RCC 7860 (cell line): ENCODE measurements at places on chromosomes 4 and X.
A peak's percentile ranks its signal among the peaks of the same experiment; 100 is the strongest.

DNA sequence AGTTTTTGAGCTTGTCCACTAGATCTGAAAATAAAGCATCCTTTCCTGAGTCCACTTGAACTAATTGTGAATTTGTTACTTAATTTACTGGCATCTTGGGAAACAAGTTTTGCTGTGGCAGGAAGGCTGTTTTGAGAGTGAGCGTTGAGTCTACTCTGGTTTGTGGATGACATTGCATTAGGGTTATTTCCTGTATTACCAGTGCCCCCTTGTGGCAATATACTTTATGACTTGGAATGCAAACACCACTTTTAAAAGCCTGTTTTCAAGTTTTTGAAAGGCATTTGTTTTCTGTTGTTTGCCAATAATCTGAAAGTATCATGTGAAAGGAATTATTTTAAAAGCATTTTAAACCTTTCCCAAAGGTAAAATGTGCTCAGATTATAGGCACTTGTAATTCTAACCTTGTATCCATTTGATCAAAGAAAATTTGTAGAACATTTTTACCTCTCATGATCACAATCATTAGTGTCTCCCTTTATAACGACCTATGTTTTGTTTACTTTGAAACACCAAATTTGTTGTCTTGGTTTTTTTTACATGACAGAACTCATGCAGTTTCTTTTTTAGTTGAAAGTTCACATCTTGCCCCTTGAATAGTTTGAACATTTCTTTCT, 18.0 kb upstream of the CYP2U1 start:
- peak; percentile 38 for DNase-seq

- no peak for DNase-seq
Observed at GRCh38 chr4:165398570-165398969, 19.8 kb downstream of the CPE start.

DNA sequence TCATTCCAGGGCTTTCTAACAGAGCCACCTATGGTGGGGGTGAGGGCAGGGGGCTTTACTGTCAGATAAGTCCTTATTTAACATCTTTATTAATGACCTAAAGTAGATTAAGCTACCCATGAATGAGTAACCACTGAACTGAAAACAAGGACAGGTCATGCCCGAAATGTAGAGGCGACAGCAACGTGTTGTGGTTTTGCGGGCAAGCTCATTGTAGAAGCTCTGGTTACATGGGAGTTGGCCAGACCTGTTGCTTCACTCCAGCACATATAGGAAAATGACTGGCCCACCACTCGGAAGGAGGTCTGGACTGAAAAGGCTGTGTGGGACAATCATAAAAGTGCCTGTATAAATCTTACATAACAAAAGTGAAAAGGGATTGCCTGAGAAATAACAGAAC, 109.6 kb upstream of the NDP start:
- peak; percentile 52 for DNase-seq

DNA sequence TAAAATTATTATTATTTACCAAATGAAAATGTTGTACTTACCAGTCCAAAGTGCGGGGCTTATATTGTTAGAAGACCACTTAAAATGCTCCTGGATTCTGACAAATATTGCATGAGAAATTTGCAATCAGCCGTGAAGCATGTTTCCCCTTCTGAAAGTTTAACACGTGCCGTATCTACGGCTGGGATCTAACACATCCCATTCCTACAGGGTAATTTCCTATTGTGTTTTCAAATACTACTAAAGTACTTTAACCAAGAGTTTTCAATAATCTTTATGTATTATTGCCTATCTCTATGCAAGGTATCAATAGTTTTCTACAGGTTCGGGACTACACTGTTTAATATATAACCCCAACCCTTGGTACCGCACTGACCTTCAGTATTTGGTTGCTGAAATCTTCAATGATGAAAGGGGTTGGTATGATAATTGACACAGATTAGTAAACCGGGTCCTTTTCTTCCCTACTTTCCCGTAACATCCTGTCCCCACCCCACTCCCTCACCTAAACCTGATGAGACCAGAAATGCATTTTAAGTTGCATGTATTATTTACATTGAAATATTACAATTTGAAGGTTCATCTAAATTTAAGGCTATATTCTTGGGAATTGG, 795 bp upstream of the BRWD3 start:
- DNase-seq, result no peak

GRCh38 chrX:43513085-43513484, 143.0 kb upstream of the MAOA start:
- no peak for DNase-seq

DNA sequence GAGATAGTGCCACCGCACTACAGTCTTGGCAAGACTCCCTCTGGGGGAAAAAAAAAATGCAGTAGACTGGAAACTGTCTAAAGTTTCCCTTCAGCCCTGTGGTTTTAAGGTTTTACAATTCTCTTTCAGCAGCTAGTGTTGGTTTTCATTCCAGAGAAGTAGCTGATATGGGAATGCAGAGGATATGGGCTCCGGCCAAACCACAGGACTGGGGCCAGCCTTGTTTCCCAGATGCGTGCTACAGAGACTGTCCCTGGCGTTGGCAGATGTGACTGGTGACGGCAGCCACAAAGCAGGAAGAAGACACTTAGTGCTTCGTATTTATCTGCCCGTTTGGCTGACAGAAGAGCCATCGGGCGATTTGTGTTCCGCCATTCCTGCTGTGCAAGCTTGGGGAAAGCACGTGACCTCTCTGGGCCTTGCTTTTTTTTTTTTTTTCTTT, 43.2 kb downstream of the ZBTB49 start:
- peak; percentile 88 for DNase-seq
